ENCODE measurements at places on chromosomes 1 and 21.
A peak's percentile ranks its signal among the peaks of the same experiment; 100 is the strongest.

GRCh38 chr21:34004974-34005373 is 68.4 kb upstream of the MRPS6 start:
- DNase-seq: no peak

DNA sequence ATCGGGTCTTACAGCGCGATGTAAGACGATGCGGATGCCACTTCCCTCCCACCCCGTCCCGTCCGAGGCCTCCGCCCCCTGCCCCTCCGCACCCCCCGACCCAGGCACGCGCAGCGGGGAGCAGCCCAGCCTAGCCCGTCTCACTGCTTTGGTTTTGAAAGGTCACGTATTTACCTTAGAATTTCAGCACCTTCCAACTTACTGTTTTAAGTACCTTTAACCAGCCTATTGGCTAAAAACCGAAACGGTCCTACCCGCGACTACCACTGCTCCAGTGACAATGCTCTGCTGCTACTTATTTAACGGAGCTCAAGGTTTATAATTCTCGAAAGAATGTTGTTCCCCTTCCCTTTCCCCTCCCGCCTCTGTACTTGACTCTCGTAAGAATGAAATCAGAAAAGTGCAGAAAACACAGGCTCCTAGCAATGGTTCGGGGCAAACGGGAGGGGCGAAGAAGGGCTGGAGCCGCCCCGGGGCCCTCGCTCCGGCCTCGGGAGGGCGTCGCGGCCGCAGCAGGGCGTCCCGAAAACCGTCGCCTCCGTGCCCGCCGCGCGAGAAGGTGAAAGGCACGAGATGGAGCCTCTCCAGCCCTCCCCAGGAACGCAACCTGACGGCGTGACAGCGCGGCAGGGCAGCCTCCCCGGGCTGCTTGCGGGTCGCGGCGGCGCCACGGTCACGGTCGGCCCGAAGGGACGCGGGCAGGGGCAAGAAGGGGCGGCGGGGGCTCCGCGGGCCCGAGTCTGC is 667 bp downstream of the TMEM50B start:
- peak; percentile 23 for DNase-seq

- no peak for DNase-seq
Measured at GRCh38 chr1:116346943-116347673, 25.9 kb upstream of the ATP1A1 start.

- no peak for DNase-seq
Measured at GRCh38 chr1:89887713-89888112, 66.9 kb downstream of the LRRC8D start.

- no peak for DNase-seq
Measured at GRCh38 chr1:214187121-214187900, 93.6 kb upstream of the SMYD2 start.

DNA sequence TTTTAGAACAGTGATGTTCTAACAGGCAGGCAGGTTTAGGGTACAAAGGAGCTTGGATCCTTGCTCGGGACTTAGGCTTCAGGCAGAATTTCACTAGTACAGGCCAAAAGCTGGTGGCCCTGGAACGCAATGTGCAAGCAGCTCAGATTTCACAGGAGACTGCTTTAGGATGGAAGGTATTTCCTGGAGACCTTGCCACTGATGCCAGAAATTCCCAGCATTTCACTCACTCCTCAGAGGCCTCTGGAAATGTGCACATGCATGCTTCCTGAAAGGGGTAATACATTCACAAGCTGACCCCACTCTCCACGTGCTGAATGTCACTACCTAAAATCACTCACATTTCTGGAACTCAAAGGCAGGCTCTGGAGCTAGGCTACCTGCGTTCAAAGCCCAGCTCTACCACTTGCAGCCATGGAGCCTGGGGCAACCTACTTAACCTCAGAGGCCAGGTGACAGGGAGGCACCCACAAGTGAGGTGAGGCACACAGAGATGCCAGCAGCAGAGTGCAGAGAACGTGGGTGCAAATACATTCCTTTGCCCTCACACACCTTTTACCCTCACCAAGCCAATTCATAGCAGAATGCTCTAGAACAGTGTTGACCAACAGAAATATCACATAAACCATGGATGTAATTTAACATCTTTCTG is 56.5 kb downstream of the CDC7 start:
- DNase-seq: peak; percentile 28

GRCh38 chr1:109241344-109241743 is 8.0 kb upstream of the CELSR2 start:
- DNase-seq: no peak

- peak; percentile 98 for DNase-seq
Measured at GRCh38 chr1:200351826-200352549, 57.8 kb downstream of the ZNF281 start.
